Activated CD4-positive, alpha-beta T cell treated with anti-CD3 and anti-CD28 coated beads, Interleukin-2, amount 10 ng/mL, durations not matched to agents 7 days and 5 days (primary cell): ENCODE measurements at places on chromosomes 1 and 21.

DNA sequence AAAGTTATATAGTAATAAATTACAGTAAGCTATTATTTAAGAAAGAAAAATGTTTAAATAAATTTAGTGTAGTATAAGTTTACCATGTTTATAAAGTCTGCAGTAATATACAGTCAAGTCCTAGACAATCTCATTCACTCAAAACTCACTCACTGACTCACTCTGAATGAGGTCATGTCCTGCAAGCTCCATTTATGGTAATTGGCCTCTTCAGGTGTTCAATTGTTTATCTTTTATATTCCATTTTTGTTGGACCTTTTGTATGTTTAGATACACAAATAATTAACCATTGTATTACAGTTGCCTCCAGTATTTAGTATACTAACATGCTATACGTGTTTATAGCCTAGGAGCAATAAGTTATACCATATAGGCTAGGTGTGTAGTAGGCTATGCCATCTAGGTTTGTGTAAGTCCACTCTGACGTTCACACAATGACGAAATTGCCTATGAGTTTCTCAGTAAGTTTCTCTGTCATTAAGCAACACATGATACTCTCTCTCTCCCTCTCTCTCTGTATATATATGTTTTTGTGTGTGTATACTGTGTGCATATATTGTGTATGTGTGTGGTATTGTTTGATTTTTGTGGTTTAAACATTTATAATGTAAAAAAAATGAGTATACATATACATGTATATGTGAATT, 161.2 kb downstream of the NCAM2 start:
- no peak for DNase-seq

GRCh38 chr1:20981915-20982314, 194.8 kb downstream of the EIF4G3 start:
- no peak for DNase-seq

DNA sequence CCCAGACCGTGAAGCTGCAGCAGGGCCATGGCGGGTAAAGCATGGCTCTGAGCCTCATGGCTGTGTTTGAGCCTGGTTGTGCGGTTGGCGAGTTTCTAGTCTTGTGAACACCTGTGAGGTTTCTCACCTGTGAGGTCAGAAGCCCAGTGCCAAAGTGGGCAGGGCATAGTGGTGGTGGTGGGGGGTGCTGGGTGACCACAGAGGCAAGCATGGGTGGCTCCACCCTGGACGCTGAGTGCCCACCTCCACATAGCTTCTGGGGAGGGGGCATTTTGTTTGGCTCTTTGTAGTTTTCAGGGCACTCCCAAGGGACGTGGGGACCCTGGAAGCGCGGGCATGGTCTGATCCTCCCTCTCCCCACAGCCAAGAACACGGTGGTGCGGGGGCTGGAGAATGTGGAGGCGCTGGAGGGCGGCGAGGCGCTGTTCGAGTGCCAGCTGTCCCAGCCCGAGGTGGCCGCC, 91.1 kb downstream of the TRIM11 start:
- DNase-seq: no peak

DNA sequence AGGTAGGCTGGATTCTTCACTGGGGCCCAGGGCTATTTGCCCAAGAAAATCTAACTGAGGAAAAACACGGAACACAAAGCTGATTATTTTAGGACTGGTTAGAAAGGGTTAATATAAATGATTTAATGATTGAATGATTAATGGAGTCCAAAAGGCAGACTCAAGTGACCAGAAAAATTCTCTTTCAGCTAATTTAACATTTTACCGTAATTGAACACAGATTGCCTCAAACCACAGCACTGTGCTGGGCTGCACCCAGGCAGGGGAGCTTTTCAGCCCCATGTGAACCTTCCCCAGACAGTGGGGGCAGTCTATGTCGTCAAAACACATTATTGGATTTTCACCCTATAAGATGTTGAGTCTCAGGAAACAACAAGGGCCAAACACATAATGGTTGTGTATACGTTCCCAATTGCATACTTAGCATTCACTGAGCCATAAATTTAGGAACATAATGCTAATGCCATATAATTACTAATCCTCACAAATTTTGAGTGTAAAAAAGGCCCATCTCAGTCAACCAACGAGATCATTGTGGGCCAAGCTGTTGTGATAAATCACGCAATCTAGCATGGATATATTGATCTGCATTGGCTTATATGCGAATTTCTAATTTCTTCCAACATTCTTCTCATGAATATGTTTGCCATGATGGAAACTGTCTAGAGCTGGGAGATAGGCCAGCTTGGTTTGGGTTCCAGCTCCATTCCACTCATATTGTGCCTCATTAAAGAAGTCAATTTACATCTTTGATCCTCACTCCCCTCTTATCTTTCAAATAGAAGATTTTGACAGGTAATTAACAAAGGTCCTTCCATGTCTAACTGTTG, 27.7 kb downstream of the DSCAM start:
- no peak for DNase-seq

- DNase-seq: no peak
Measured at GRCh38 chr1:38686927-38687255, 172.7 kb downstream of the RRAGC start.

DNA sequence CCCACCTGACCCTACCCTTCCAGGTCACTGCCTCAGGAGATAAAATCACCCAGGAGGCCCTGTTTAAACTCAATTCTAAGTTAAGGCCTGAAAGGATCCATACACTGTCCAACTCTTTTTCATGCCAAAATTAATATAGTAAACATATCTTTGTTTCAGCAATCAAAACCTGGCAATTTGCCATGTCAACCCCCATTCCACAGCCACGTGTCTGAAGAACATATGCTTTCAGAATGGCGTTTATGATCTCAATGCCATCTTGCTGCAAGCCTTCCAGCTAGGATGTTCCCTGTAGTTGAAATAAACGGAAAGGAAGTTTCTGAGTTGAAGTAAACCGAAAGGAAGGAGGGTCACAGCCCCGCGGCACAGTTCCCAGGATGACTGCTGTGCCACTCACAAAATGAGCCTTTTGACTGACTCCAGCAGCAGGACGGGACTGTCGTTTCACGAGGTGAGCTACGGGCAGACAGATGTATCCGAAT, 472.0 kb downstream of the SMYD3 start:
- DNase-seq: no peak

DNA sequence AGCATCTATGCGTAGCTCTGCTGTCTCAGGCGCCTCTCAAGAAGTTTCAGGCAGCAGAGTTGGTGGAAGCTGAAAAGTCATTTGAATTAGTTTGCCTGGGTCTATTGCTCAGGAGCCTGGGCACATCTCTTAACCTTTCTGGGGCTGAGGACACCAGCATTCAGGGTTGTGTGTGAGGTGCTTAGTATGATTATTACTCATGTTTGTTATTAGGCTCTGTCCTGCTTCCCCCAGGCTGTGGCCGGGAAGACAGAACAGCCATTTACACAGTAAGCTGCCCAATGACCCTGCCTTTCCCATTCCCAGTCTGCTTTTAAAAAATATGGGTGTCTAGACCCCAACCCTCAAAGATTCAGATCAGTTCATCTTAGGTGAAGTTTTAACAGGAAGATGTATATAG, 53.9 kb upstream of the CACNA1E start:
- DNase-seq: no peak

DNA sequence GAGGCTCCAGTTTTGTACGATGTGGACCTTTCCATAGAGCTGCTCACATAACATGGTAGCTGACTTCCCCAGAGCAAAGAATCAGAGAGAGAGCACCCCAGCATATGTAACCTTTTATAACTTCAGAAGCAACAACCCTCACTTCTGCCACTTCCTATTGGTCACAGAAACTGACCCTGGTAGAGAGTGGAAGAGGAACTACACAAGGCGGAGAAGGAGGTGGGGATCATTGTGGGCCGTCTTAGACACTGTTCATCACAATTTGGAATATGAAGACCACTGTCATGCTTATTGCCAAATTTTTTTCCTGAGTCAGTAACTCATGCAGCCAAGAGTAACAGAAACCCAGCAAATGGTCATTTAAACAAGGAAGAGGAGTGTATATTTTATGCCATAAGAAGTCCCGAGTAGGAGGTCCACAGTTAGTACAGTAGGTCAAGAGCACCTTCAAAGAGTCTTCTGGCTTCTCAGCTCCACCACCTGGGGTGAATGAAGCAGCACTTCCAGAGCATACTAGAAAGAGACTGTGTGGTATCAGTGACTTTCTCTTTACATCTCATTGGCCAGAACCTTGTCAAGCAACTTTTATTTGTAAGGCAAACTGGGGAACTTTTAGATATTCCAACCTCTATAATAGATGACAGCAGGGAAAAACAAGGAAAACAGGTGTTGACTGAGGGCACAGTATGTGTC, 71.8 kb downstream of the ODF2L start:
- DNase-seq: no peak

- no peak for DNase-seq
Measured at GRCh38 chr1:5909576-5910275, 82.5 kb downstream of the NPHP4 start.

DNA sequence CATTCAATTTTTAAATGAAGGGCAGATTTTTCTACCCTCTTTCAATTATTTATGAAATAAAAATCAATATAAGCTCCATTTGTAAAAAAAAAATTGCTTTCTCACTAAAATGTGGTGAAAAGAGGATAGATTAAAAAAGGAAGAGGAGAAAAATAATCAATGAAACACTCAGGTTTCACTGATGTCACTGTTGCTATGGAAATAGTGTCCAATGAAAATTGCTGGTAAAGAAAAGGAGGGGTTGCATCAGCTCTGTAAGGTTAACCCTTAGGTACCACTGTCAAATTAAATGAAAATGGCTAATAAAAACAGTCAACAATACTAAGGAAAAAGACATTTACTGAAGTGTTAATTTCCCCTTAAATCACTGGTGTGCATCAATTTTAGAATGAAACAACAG, 91.6 kb upstream of the TTC39A start:
- DNase-seq: no peak
